T-helper 1 cell (primary cell): ENCODE measurements at places on chromosomes 4 and X.

DNA sequence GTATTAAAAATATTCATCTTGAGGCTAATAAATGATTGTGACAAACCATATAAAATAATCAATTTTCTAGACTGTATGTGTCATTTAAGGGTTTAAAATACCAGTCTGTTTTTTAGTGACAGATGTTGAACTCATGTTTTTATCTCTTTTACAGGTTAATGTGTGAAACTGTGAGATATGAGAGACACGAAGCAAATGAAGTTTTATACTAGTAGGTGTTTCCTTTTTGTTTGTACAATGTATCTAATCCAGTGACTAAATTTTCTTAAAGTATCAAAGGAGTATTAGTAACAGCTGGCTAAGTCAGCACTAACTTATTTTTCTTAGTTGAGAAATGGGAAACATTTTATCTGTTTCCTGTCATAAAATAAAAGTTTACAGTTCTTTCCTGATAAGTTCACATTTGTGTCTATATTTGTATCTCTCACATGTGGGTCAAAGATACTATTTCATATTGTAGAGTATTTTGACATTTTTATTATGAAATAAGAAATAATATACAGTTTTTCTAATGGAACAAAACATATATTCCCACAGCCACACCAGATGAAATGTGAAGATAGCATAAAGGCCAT, 90.3 kb downstream of the RAPGEF2 start:
- no peak for DNase-seq

DNA sequence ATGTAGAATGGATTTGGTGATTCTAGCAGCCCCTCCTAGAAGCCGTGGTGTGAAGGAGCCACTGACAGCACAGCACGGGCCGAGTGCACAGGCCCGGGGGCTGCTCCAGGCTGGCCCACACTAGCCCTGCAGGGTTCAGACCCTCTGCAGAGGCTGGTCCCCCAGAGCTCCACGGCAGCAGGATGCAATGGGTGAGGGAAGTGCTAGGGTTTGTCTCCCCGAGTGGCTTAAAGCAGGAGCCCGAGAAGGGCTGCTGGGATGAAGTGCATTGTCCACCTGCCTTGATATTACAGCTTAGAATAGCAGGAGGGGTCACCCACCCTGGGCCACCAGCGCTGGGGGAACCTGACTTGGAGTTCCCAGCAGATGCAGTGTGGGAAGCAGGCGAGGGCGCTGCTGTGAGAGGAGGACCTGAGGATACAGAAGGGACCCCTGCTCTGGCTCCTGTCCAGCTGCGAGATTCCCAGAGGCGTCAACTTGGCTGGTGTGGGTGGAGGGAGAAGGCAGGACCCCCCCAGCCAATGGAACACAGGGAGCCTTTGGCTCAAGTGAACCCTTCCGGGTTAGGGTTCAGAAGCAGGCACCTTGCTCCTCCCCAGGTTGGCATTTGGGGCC, 30.0 kb downstream of the WDR1 start:
- no peak for DNase-seq

- no peak for DNase-seq
Measured at GRCh38 chr4:56728512-56728911, 47.4 kb upstream of the HOPX start.

DNA sequence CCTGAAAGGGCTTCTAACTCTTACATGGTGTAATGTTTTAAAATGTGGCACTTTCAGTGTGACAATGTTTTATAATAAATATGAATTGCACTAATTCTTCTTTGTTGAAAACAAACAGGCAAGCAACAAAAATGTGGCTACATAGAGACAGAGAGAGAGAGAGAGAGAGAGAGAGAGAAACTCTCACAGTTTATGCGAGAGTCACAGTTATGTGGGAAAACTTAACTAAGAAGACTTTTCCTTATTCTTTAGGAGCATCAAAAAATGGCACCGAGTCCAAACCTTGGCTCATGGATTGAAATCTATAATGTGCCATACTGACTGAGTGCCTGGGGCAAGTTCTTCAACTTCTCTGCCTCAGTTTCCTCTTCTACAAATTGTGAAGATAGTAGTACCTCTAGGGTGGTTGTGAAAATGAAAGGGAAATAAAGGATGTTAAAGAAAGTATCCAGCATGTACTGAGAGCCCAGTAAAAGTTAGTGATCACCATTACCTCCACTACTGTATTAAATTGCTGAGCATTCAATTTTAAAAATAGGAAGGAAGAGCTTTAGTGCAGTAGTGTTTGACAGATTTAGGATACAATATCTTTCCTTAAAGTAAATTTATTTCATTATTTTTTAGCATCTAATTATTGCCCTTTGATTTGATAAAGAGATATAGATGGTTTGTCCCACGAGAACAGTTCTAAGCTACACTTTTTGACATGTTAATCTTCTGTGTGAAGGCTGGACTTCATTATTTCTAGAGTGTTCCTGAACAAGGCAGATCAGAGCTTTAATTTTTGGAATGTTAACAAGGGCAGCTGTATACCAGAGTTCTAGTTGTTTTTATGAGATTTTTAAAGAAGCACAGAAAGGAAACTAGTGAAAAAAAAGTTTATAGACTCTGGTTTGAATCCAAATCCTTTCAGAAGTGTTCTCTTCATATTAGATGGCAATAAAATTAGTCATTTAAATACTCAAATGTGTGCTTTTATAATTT, 187.5 kb upstream of the ANK2 start:
- no peak for DNase-seq

DNA sequence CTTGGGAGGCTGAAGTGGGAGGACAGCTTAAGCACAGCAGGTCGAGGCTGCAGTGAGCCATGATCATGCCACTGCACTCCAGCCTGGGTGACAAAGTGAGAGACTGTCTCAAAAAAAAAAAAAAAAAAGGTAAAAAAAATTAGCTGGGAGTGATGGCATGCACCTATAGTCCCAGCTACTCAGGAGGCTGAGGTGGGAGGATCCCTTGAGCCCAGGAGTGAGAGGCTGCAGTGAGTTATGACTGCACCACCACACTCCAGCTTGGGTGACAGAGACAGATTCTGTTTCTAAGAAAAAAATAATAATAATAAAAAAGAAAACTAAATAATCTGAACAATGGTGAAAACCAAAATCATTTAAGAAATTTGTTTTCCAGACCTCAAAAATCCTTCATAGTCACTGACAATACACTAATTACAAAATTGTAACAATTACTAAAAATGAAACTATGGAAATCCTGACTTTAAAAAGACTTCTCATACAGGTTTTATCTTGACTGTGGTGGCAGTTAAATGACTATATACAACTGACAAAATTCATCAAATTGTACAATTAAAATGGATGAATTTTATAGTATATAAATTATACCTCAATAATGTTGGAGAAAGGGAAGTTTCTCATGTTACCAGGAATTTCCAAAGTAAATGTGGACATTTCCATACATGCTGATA, 31.3 kb downstream of the PHF8 start:
- DNase-seq = no peak

- no peak for DNase-seq
Measured at GRCh38 chr4:7674706-7675105, 240.0 kb upstream of the PSAPL1 start.

DNA sequence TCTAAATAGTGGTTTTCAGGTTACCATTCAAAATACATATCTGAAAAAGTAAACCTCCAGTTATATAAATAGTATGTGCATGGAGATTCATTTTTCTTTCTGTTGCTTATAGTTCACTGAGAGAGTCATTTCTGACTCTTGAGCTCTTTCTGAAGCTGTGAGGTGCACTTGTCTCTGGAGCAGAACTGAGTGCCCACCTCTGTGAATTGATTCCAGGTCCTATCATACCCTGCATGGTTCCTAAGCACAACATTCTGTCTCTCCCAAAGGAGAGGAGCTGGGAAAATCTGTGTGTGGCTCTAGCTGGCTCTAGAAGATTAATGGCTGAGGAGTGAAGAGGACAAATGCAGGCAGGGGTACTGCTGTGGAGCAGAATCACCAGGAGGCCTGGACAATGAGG, 161.6 kb upstream of the HCCS start:
- no peak for DNase-seq

DNA sequence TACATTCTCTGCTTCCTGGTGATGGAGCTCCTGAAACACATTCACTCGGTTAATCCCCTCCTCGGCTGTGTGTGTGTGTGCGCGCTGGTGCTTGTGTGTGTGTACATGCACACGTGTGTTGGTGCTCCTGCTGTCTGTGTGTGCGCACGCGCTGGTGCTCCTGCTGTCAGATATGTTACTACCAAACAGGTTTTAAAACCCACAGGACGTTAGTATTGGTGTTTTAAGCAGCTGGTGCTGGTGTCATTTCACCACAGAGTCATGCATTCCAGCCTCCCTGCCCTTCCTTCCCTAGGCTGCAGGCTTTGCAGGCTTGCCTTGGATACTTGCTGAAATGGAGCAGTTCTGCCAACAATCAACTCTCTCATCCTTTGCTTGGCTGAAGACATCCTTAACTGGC, 48.1 kb upstream of the CPLX1 start:
- DNase-seq = no peak

- DNase-seq = no peak
Measured at GRCh38 chr4:48329976-48330375, 11.4 kb upstream of the SLAIN2 start.

- peak; percentile 23 for DNase-seq
Measured at GRCh38 chr4:15654593-15655222, 449 bp downstream of the FBXL5 start.

- no peak for DNase-seq
Measured at GRCh38 chr4:85967872-85968271, 392.0 kb downstream of the MAPK10 start.

DNA sequence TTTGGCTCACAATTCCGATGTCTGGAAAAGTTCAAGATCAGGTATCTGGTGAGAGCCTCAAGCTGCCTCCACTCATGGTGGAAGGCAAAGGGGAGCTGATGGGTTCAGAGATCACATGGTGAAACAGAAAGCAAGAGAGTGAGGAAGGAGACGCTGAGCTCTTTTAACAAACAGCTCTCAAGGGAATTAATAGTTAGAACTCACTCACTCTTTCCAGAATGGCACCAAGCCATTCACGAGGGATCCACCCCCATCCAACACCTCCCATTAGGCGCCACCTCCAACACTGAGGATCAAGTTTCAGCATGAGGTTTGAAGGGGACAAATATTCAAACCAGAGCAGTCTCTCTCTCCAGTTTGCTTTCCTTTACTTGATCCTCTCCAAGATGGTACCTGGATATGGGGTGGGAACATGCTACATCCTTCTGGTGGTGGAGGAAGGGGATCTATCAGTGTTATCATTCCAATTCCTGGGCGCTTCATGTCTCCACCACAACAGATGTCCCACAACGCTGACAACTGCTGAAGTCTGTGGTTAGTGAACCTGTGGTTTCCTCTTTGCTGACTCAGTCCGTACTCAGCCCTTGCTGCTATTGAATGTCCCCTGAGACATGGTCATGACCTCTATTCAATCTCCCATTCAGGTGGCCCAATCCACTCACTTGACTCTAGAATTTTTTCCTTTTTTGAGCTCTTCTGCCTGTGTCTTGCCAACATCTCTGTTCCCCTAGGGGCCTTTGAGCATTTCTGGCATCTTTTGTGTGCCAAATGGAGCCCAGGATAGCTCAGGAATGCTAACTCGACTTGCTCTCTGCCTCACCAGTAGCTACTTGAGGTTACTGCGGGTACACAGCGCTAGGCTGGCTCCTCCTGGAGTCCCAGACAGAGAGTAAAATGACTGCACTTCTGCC, 395.2 kb downstream of the MID1IP1 start:
- DNase-seq = peak; percentile 80

DNA sequence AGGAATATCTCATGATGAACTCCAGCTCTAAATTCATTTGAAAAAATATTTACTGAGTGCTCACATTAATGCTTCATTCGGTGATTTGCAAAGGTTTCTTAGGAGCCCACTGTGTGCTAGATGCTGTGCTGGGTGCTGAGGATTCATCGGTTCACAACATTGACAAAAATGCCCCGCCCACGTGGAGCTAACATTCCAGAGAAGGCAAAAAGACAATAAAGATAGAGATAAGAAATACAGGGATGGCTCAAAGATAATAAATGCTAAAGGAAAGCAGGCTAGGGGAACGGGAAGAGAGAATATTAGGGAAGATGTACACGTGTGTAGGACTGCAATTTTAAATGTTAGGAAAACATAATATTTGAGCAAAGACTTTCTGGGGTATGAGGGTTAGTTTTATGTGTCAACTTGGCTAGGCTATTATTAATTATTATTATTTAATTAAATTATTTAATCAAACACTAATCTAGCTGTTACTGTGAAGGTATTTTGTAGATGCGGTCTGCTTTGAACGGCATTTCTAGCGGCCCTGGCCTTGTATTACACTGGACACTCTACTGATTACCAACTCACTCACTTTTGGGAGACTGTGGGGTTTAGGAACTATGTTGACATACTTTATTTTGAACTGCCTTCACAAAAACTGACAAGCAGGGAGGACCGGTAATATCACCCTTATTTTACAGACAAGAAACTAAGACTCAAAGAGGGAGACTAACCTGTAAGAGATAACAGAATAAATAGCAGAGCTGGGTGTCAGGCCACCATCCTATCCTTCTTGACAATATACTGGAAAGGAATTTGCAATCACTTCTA, 61.9 kb upstream of the IRF2 start:
- DNase-seq = no peak

DNA sequence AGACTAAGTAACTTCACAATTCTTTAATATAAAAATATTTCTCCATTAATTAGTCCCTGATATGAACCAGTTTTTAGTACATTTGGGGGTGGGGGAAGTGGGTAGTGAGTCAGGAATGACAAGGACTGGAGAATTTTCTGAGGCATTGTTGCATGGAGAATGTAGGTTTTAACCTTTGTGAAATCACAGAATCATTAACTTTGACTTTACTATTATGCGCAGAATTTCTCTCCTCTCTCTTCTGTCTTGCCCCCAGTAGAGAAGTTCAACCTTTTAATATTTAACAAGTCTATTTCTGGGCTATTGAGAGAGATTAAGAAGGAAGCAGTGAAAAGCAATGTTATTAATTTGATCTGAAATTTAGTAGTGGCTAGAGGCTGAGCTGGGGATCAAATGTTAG, 597.0 kb downstream of the PCDH18 start:
- no peak for DNase-seq

GRCh38 chr4:38386654-38387188, 277.3 kb upstream of the KLF3 start:
- no peak for DNase-seq

DNA sequence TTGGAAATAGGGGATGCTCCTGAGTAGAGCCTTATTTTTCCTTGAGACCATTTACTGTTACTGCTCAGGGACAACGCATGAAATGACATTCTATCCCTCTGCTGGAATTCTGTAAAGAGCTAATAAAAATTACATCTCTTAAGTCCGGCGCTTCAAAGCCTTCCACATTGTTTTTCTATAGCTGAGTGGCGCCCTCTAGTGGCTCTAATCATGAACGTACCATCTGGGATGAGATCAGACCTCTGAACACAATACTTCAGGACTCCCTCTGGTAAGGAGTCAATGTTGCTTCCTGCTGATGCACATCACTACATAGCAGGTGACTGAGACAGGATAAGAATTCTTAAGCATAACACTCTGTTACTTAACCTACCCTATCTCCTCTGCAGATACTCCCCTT, 6.0 kb downstream of the HMGN5 start:
- DNase-seq = peak; percentile 24

GRCh38 chr4:138627096-138627495, 384.9 kb upstream of the SLC7A11 start:
- no peak for DNase-seq
